NCI-H226 (cell line): ENCODE measurements at places on chromosomes 16 and 17.

- DNase-seq: no peak
Observed at GRCh38 chr16:11093572-11094074, 149.3 kb downstream of the CLEC16A start.

GRCh38 chr16:11624205-11624604, 37.5 kb upstream of the LITAF start:
- DNase-seq: no peak

GRCh38 chr16:12296406-12296805, 319.9 kb downstream of the SNX29 start:
- DNase-seq: no peak

DNA sequence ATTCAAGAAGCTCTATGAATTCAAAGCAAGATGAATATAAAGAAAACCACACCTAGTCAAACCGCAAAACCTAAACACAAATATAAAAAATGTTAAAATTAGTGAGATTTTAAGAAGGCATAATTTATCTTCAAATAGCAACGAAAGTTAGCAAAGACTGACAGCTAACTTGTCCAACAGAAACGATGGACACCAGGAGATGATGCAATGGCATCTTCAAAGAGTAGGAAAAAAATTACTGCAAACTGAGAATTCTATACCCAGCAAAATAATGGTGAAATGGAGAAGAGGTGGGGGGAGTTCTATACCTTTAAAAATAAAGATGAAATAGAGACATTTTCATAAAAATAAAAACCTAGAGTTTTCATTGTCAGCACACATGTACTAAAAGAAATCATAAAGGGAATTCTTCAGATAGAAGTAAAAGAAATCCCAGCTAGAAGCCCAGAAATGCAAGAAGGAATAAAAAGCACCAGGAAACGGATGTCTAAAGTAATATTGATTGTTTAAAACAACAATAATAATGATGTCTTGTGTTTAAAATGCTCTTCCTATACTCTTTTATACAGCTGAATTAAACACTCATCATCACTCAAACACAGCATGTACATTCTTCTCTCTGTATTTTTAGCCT, 24.6 kb upstream of the TANC2 start:
- no peak for DNase-seq

DNA sequence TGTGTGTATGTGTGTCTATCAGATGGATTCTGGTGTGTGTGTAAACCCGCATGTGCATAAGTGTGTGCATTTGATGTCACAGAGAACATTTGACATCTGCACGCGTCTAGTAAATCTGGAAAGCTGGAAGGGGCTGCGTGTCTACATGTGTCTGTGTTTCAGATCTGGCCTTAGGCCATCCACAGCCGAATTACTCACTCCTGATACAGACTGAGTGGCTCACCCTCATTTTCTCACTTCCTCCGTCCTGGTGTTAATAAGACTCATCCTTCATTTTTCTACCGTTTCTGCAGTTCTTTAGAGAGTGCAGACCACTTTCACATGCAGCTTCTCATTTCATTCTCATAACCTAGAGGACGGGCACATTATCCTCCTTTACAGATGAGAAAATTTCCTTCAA, 491.6 kb downstream of the CDH13 start:
- no peak for DNase-seq
